Natural killer cell treated with Interleukin-12 subunit alpha and Interleukin-12 subunit beta and Interleukin-15 and Interleukin-18, amount 100 ng/mL, for 72 hours (primary cell): ENCODE measurements at places on chromosomes 6 and 20. TPM values are rescaled to one million over a fixed set of nuclear protein-coding genes. Genes with fewer than 3 reads are reported as not detected.
A peak's percentile ranks its signal among the peaks of the same experiment; 100 is the strongest.

ZNF311 gene
- total RNA-seq: 0.28 TPM

DOP1A gene
- 32.6 TPM for total RNA-seq

PPARD gene
- total RNA-seq: 19.6 TPM

MOCS1 gene
- 2.0 TPM for total RNA-seq

BPIFB3 gene
- not detected for total RNA-seq

BHLHE23 gene
- total RNA-seq: not detected

EFCAB8 gene
- 0.78 TPM for total RNA-seq

TNF gene
- 320 TPM for total RNA-seq

DNA sequence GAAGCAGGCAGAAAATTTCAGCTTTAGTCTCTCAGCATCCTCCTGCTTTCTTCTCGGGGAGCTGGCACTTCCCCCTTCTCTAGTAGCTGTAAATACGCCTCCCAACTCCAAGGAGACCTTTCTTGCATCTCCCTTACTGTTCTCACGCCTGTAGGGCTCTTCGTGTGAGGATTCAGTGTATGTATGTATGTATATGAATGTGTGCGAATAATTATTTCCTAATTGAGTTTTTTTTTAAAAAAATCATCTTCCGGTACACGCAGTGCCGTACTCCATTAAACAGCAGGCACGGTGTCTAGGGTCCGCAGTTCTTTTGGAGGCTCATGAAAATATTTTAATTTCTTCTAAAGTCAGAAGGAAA, 85.4 kb downstream of the HFE start:
- H3K4me3 ChIP-seq: peak overlapping the region; percentile 92
- no peaks in the 10 kb centered on the region for H3K36me3 ChIP-seq
- H3K27me3 ChIP-seq: no peaks in the 10 kb centered on the region
- peak overlapping the region; percentile 95 for H3K27ac ChIP-seq
- DNase-seq: peak; percentile 60
- H3K4me1 ChIP-seq: peaks cover 45% of the 10 kb centered on the region

DNA sequence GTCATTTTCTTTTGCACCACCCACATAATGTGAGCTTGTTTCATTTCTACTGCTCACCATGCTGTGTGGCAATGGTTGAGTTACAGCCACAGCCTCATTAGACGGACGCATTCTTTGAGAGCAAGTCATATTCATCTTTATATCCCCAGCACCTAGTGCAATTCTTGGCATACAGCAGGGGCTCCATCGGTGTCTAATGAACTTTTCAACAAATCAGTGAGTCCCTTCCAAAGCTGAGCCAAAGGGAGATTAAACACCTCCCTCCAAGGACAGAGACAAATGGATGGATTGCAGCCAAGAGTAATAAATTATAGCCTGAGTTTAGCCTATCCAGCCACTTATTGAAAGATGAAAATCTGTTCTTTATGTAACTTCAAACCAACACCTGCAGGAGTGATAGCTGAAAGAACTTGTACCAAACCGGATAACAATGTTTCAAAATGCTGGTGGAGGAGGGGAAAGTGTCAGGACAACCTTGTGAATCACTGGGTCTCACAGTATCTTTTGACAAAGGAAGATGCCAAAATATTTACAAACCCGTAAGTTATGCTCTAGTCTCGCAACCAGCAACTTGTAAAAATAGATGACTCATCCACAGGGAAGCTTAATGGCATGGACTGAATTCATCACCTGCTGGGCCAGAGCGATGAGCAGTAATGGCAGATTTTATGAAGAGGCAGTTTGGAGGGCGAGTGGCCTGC, 139.0 kb downstream of the PXDC1 start:
- no peak overlapping the region for H3K27ac ChIP-seq
- DNase-seq: no peak
- no peaks in the 10 kb centered on the region for H3K36me3 ChIP-seq
- no peaks in the 10 kb centered on the region for H3K4me1 ChIP-seq

DNA sequence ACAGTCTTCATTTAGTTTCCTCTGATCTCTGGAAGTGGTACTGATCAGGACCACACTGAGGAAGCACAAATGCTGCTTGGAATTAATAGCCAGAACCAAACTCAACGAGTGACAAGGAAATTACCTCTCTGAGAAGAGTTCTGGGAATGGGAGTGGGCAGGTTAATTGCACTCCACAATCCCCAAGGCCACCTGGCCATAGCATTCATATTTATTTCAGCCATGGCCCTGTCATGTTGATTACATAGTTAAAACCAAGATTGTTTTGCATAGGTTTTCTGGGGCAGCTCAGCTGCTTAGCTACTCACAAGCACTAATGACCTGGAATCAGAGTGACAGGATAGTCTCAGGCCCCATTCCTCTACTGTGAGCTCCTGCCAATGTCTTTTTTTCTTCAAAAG, 230.2 kb upstream of the RIMS1 start:
- no peaks in the 10 kb centered on the region for H3K36me3 ChIP-seq
- H3K27ac ChIP-seq: no peak overlapping the region
- no peak overlapping the region for H3K4me3 ChIP-seq
- no peaks in the 10 kb centered on the region for H3K27me3 ChIP-seq
- no peak for DNase-seq
- no peaks in the 10 kb centered on the region for H3K4me1 ChIP-seq

- peak overlapping the region; percentile 61 for H3K4me3 ChIP-seq
- peak overlapping the region; percentile 65 for H3K27ac ChIP-seq
- H3K36me3 ChIP-seq: no peaks in the 10 kb centered on the region
- no peak for DNase-seq
- H3K27me3 ChIP-seq: peaks cover 9% of the 10 kb centered on the region
Measured at GRCh38 chr6:156687789-156688619, 89.2 kb upstream of the ARID1B start.

- H3K4me1 ChIP-seq: no peaks in the 10 kb centered on the region
- DNase-seq: no peak
- H3K36me3 ChIP-seq: no peaks in the 10 kb centered on the region
- H3K4me3 ChIP-seq: no peak overlapping the region
- H3K27ac ChIP-seq: no peak overlapping the region
Measured at GRCh38 chr20:44087051-44087856, 99.7 kb downstream of the JPH2 start.

DNA sequence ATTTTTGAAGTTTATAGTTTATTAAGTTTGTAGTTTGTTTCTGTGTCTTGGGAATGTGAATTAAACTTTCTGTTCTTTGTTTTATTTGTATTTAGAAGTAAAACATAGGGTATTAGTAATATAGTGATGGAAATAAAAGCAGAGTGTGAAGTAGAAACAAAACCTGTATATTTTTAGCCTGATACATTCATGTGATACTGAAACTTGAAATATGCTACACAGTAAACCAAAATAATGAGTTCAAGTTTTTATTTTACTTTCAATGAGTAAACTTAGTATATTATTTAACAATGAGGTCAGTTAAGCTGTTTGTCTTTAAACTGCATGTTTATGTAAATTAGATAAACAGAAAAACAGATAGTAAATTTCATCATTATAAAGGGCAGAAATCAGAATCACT, 1592.6 kb downstream of the GRIK2 start:
- H3K27ac ChIP-seq: no peak overlapping the region
- H3K4me1 ChIP-seq: no peaks in the 10 kb centered on the region
- no peaks in the 10 kb centered on the region for H3K27me3 ChIP-seq
- H3K36me3 ChIP-seq: no peaks in the 10 kb centered on the region
- no peak overlapping the region for H3K4me3 ChIP-seq
- DNase-seq: no peak

GRCh38 chr6:44606504-44606903, 219.0 kb downstream of the CDC5L start:
- no peak for DNase-seq
- H3K4me3 ChIP-seq: no peak overlapping the region
- H3K36me3 ChIP-seq: no peaks in the 10 kb centered on the region
- no peaks in the 10 kb centered on the region for H3K27me3 ChIP-seq
- H3K4me1 ChIP-seq: no peaks in the 10 kb centered on the region

- peaks cover 6% of the 10 kb centered on the region for H3K4me1 ChIP-seq
- no peak overlapping the region for H3K4me3 ChIP-seq
- no peaks in the 10 kb centered on the region for H3K27me3 ChIP-seq
- H3K27ac ChIP-seq: no peak overlapping the region
Measured at GRCh38 chr20:12949429-12949980, 59.3 kb upstream of the SPTLC3 start.

- no peaks in the 10 kb centered on the region for H3K36me3 ChIP-seq
- H3K27ac ChIP-seq: no peak overlapping the region
- no peaks in the 10 kb centered on the region for H3K4me1 ChIP-seq
- H3K27me3 ChIP-seq: no peaks in the 10 kb centered on the region
Measured at GRCh38 chr6:97864826-97865225, 581.8 kb upstream of the MMS22L start.

DNA sequence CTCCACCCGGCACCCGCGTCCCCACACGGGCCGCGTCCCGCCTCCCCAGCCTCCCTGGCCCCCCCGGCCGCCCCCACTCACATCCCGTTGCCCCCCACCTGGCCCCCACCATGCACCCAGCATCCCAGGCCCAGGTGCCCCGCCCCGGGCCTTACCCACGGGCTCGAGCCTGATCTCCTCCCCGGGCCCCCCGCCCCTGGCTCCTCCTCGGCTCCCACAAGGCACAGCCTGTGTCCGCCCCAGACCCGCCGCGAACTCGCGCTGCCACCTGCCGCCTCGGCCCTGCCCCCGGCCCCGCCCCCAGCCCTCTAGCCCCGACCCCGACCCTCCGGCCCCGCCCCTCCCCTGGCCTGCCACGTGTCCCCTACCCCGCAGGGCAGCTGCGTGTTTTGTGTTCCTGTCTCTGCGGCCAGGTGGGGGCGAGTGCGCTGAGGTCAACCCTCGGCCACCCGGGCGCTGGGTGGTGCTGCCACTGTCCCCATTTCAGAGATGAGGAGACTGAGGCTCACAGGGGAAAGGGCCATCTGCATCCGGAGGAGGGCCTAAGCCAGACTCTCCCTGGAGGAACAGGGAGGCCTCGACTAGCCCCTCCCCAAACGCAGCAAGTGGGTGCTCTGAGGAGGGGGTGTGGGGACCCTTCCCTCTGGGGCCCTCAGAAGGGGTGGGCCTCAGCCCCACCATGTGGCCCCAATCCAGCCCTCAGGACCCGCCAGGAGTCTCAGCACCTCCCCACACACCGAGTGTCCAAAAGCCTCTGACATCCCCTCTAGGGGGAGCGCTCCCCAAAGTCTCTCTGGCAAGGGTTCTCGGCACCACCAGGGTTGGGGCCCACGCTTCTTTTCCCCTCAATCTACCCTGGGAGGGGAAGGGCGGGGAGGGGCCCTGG, 99.8 kb downstream of the TAF4 start:
- no peaks in the 10 kb centered on the region for H3K36me3 ChIP-seq
- no peak for DNase-seq
- H3K4me1 ChIP-seq: no peaks in the 10 kb centered on the region
- no peak overlapping the region for H3K27ac ChIP-seq
- no peak overlapping the region for H3K4me3 ChIP-seq

DNA sequence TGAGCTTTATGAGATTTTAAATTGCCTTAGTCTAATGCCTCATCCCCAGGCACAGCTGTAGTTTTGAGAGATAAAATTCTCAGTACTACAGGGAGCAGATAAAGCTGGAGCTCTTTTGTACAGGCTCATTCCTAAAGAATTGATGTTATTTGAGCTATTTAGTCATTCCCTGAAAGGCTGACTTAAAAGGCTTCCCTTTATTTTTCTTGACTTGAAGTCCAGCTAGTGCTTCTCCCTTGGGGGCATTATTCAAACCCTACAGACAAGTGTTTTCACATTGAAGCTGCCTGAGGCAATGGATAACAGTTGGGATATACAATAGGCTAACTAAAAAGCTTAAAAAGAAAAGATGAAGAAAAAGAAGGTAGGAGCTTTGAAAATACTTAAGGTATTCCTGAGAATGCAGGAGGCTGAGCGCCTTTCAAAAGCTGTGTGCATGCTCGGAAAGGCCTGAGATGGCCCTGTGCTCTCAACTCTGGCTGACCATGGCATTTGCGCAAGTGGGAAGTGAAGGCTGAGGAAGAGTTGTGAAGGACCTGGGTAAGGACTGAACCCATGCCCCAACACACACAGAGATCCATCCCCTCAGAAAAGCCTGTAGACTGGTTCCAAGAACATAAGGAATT, 315.1 kb downstream of the SMOC2 start:
- no peaks in the 10 kb centered on the region for H3K36me3 ChIP-seq
- no peaks in the 10 kb centered on the region for H3K4me1 ChIP-seq
- no peak overlapping the region for H3K27ac ChIP-seq

GRCh38 chr20:52785679-52786078, 186.5 kb upstream of the TSHZ2 start:
- H3K27ac ChIP-seq: no peak overlapping the region
- no peak overlapping the region for H3K4me3 ChIP-seq
- no peak for DNase-seq

DNA sequence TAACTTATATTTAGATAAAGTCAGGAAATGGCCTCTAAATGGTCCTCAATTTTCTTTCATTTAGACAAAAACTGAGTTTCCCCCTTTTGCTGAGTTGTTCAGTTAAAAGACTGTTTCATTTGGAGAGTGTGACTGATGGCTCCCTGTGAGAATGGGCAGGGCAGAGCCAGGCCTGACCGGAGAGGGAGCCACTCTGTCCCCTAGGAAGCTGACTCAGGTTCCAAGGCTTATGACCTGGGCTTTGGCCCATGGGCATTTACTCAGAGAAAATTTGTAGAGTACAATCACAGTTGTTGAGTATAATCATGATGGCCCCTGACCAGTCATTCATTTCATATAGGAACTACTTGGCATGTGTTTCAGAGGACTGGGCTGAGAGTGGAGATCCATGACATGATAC, 37.0 kb upstream of the AIG1 start:
- DNase-seq: no peak
- H3K36me3 ChIP-seq: peaks cover 4% of the 10 kb centered on the region
- H3K4me3 ChIP-seq: no peak overlapping the region
- peak overlapping the region; percentile 7 for H3K27ac ChIP-seq

DNA sequence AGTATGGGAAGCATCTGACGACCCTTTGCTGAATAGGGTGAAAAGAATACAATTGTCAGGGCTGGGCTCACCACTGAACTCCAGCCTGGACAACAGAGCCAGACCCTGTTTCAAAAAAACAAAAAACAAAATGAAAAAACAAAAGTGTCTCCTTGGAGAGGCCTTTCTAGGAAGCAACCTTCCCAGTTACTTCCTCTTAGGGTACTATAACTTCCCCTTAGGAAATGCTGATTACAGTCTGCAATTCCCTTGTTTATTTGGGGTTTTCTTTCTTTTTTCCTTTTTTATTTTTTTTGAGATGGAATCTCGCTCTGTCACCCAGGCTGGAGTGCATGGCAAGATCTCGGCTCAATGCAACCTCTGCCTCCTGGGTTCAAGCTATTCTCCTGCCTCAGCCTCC, 20.5 kb upstream of the TTPAL start:
- H3K27me3 ChIP-seq: no peaks in the 10 kb centered on the region
- no peaks in the 10 kb centered on the region for H3K36me3 ChIP-seq
- H3K4me3 ChIP-seq: no peak overlapping the region
- H3K4me1 ChIP-seq: no peaks in the 10 kb centered on the region
- H3K27ac ChIP-seq: no peak overlapping the region

GRCh38 chr6:15515660-15516375, 147.0 kb downstream of the DTNBP1 start:
- DNase-seq: no peak
- no peak overlapping the region for H3K4me3 ChIP-seq
- peaks cover 17% of the 10 kb centered on the region for H3K36me3 ChIP-seq
- H3K27me3 ChIP-seq: no peaks in the 10 kb centered on the region

GRCh38 chr20:51529758-51530157, 12.8 kb downstream of the NFATC2 start:
- no peak for DNase-seq
- H3K4me1 ChIP-seq: peaks cover 78% of the 10 kb centered on the region
- peak overlapping the region; percentile 81 for H3K4me3 ChIP-seq
- H3K36me3 ChIP-seq: no peaks in the 10 kb centered on the region
- peak overlapping the region; percentile 92 for H3K27ac ChIP-seq

GRCh38 chr6:143784316-143784715, 58.8 kb upstream of the LTV1 start:
- peaks cover 18% of the 10 kb centered on the region for H3K36me3 ChIP-seq
- H3K27me3 ChIP-seq: no peaks in the 10 kb centered on the region
- no peaks in the 10 kb centered on the region for H3K4me1 ChIP-seq
- H3K4me3 ChIP-seq: no peak overlapping the region
- H3K27ac ChIP-seq: no peak overlapping the region
